ENCODE measurements at places on chromosomes 11 and 22.

DNA sequence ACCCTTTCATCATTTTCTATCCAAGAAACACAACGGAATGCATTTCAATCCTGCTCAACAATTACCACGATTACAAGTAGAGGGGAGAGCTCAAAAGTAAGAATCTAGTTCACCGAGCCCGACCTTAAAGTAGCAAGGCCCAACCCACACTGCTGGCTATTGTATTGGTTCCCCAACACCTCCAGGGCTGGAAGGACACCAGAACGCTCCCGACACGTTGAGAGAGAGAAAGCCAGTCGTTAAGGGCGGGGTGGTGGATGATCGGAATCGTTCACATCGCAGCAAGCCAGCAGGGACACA lies 690 bp downstream of the CKAP5 start:
- no peak for DNase-seq

GRCh38 chr11:43874078-43874477 lies 6.6 kb upstream of the ALKBH3 start:
- DNase-seq = no peak

- no peak for DNase-seq
Observed at GRCh38 chr11:98835335-98835734, 185.4 kb upstream of the CNTN5 start.

GRCh38 chr11:75317446-75318122 lies 33.9 kb downstream of the ARRB1 start:
- no peak for DNase-seq

DNA sequence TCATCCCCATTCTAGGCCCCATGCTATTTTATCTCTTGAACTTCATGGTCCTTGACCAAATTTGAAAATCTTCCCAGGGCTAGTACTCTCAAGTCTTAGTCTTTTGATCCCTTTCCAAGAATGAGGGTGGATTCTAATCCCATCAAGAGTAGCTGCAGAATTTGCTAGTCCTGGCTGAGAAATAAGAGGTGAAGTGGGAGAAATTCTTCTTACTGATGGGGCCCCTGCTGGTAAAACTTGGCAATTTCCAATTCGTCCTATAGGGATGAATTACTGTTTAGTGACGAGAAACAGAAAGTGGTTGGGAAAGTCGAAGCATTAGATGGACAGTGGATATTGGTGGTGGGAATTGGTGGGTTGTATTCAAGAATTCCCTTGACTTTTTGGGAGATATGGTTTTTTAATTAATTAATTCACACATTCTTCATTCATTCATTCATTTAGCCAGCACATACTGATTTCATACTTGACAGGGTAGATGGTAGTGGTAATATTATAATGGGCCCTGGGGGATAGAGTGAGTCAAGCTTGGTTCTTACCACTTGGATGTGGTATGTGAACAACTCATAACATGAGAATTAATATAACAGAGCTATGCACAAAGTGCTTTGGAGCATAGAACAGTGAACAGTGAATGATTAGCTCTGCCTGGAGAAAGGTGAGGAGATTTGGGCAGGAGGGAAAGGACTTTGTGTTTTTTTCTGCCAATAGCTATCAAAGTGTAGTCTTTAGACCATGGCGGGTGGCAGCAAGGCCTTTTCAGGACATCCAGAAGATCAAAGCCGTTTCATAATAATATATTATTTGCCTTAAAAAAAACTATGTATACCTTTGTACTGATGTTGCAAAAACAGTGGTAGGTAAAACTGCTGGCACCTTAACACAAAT lies 103.8 kb downstream of the STIM1 start:
- no peak for DNase-seq

GRCh38 chr22:32957200-32957803 lies 100.9 kb downstream of the SYN3 start:
- no peak for DNase-seq

DNA sequence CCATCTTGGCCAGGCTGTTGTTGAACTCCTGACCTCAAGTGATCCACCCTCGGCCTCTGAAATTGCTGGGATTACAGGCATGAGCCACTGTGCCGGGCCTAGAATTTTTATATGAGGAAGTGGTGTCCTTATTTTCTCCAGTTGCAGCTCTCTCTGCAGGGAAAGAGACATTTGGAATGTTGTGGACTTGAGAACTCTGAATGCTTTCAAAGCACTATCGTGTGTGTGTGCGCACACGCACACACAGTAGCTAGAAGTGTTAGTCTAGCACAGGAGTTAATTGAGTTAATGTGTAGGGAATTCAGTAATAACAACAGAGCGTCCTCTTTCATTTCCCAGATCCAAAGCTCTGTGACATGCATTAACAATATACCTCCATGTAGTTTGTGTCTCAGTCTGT lies 164.0 kb upstream of the RASSF10 start:
- no peak for DNase-seq

- DNase-seq = no peak
Observed at GRCh38 chr11:110655967-110656366, 56.3 kb downstream of the ARHGAP20 start.

DNA sequence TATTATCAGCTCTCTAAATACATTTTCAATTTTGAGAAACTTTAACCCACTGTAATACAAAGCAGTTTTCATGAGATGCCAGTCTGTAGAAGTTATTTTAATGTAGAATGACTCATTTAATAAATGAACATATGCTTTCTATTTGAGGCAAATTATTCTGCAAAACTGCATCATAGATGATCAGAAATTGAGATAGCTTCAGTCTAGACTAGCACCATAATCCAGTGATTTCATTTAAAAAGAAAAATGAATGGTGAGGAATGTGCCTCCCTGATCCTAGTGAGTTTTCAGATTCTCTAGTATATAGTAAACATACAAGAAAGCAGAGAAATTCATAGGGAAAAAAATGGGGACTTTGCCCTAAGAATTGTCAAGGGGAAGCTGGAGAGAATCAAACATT lies 66.1 kb downstream of the OR5AK2 start:
- no peak for DNase-seq

GRCh38 chr11:71173709-71174108 lies 78.7 kb downstream of the SHANK2 start:
- DNase-seq = no peak
